ENCODE measurements at places on chromosomes 7 and 10.

DNA sequence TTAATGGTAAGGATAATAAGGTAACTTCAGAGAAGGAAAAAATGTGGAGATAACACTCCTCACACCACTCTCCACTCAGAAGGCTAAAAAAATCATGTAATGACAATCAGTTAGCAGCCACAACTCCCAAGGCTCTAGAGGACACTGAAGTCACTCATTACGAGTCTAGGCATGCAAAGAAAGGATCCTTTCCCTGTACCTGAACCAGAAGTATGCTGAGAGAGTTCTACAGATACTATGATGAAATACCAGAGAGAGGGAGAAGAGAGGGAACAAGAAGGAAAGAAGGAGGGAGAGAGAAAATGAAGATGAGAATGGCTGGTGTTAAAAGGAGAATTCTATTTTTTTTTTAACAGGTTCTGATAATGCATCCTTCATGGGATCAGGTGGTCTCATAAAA lies 224.3 kb upstream of the PLXNA4 start:
- no peak for DNase-seq

- DNase-seq, result peak; percentile 15
These were observed 124.2 kb upstream of the PDLIM1 start for GRCh38 chr10:95414844-95415485.

GRCh38 chr7:81666209-81666608 lies 103.6 kb downstream of the HGF start:
- DNase-seq, result no peak

DNA sequence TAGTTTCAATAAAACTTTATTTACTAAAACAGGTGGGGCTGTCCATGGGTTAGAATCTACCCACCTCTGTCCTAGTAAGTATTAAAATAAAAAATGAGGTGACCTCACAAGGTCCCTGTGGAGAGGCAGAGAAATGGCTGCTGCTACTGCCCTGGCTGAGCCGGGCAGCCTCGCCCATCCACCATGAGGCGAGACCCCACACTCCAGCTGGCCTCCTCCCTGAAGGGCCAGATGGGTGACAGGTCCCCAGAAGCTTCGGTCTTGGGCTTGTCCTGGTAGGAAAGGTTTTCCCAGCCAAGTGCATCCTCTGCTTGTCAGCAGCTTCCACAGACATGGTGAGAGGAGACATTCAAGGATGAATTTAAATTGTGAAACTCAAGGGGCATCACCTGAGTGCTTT lies 565.8 kb downstream of the PTPRN2 start:
- DNase-seq, result no peak

GRCh38 chr7:47422611-47423010 lies 159.3 kb downstream of the TNS3 start:
- no peak for DNase-seq

DNA sequence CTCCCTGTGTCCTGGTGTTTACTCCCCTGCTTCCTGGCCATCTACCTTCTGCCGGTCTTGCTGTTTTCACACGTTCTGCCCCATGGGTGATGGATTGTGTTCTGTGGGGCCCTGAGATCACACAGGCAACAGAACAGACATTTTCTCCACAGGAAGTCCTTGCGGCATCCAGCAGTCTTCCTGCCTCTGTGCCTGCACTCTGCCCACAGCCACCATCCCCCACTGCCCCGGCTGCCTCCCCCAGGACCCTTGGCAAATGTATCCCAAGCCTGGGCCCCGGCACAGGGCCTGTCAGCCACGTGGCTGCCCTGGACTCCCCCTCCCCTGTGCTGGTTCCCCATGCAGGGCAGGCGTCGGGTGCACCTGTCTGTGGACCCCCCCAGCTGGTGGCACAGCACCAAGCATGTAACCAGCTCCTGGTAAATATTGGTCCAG lies 184.2 kb downstream of the WDR37 start:
- DNase-seq, result no peak

DNA sequence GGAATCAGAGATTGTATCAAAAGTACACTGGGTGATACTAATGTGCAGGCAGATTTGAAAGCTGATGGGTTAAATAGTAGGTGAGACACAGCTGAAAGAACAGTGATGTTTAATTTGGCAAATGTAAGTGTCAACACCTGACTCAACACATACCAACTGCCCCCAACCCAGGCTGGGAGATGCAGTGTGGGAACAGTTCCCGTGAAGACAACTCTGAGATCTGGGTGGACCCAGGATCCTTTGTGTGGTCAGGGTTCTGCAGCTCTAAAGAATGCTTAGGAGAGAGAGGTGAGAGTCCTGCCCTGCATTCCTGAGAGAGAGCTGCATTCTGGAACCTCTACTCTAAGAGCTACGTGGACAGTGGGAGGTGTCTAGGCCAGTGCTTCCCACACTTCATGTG lies 479.7 kb downstream of the RPS24 start:
- no peak for DNase-seq

DNA sequence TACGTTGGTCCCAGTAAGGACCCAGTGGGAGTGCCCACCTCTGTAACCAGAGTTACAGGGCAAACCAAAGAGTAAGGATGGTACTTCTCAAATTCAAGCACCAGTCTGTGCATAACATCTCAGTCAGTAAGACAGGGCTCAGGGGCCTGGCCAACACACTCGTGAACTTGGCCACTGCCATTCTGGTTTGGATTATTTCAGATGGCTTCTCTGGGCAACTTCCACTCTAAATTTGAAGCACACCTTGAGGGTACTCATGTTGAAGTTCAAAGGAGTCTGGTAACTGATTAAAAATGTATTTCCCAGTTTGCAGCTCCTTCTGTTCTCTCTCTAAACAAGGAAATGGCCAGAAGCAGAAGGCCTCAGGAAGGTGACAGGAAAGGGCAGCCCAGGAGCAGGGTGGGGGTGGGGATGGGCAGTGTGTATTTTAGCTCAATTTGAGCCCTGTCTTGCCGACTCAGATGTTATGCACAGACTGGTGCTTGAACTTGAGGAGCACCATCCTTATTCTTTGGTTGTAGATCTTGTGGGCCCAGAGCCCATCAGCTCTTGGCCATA lies 107.3 kb upstream of the GLI3 start:
- no peak for DNase-seq

GRCh38 chr10:16835228-16835627 lies 18.0 kb upstream of the RSU1 start:
- DNase-seq, result no peak
